Right cardiac atrium (tissue), 5 donors: ENCODE measurements at places on chromosomes 3 and 15. TPM values are rescaled to one million over a fixed set of nuclear protein-coding genes. Genes with fewer than 3 reads are reported as not detected.

- DNase-seq = no peak
Measured at GRCh38 chr3:78870484-78870883, 897.3 kb downstream of the ROBO1 start.

Gene CYP8B1
- 0.02 TPM for polyA plus RNA-seq

DNA sequence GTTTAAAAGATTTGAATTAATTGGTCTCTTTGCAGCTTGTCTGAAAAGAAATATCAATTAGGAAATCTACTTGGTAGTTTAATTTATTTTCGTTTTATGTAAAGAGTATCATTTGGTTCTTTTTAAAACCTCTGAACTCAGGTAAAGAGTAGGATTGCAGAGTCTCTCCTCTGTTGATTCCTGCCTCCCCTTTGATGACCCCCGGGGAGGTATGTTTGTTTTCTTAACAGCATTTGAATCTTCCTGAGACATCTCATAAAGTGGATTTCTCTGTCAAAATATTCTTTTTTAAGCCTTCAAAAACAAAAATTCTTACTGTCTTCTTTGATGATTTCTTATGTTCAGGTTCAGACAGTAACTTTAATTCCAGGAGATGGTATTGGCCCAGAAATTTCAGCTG lies 8.0 kb downstream of the IDH3A start:
- DNase-seq = no peak

Gene ADIPOQ
- 9.3 TPM for polyA plus RNA-seq

DNA sequence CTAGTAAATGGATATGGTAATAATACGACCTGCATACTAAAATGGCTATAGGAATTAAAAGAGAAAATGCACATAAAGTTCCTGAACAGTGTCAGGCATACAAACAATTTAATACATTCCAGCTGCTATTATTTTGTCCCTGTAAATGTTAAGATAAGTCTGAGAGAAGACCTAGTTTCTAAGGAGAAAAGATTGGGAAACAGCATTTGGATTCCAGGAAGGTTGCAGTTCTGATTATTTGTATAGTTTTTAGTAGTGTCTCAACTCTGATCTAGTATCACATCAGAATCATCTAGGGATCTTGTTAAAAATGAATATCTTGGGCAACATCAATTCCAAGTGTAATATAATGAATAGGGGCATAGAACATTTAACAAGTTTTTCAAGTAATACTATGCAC lies 905.7 kb downstream of the NSUN3 start:
- DNase-seq = no peak

Gene SV2B
- polyA plus RNA-seq = 0.34 TPM

- no peak for DNase-seq
Measured at GRCh38 chr15:59011262-59011952, 23.9 kb downstream of the RNF111 start.
